ENCODE measurements at places on chromosomes 6 and 20. TPM values are rescaled to one million over a fixed set of nuclear protein-coding genes. Genes with fewer than 3 reads are reported as not detected.

CDK5RAP1 gene
- 29.0 TPM for total RNA-seq

C20orf144 gene
- 0.06 TPM for total RNA-seq

HLA-DRB1 gene
- total RNA-seq: 0.45 TPM

CST2 gene
- not detected for total RNA-seq

ULBP3 gene
- total RNA-seq: 11.0 TPM

ARHGAP40 gene
- not detected for total RNA-seq

SPAG4 gene
- total RNA-seq: 12.6 TPM

RAB44 gene
- not detected for total RNA-seq

CPNE5 gene
- not detected for total RNA-seq

ADISSP gene
- 84.3 TPM for total RNA-seq

FYN gene
- 103 TPM for total RNA-seq

TRIM10 gene
- total RNA-seq: not detected

EYS gene
- total RNA-seq: 0.98 TPM

GSTA2 gene
- total RNA-seq: not detected

GRIK2 gene
- total RNA-seq: 6.2 TPM

TXLNB gene
- total RNA-seq: 1.2 TPM

OLIG3 gene
- total RNA-seq: not detected

MYT1 gene
- not detected for total RNA-seq

SLC4A11 gene
- total RNA-seq: 3.1 TPM

ANKRD66 gene
- total RNA-seq: not detected

SIRPG gene
- not detected for total RNA-seq

TNF gene
- not detected for total RNA-seq

CFB gene
- 1.4 TPM for total RNA-seq

C6orf163 gene
- 0.46 TPM for total RNA-seq

HUS1B gene
- 0.17 TPM for total RNA-seq

FOXP4 gene
- total RNA-seq: 4.6 TPM

TP53RK gene
- 26.8 TPM for total RNA-seq

SLC35F1 gene
- total RNA-seq: not detected

RSPH4A gene
- total RNA-seq: 0.26 TPM

STK38 gene
- total RNA-seq: 36.9 TPM

C6orf52 gene
- not detected for total RNA-seq

F13A1 gene
- 7.6 TPM for total RNA-seq

SRSF3 gene
- 181 TPM for total RNA-seq

OOEP gene
- total RNA-seq: not detected

GRM1 gene
- total RNA-seq: under 0.01 TPM

ZBP1 gene
- not detected for total RNA-seq

All from LHCN-M2 (cell line).